ENCODE measurements at places on chromosomes 1 and 21. TPM values are rescaled to one million over a fixed set of nuclear protein-coding genes. Genes with fewer than 3 reads are reported as not detected.

GRCh38 chr1:154478639-154479038, 23.4 kb upstream of the TDRD10 start:
- no peak for DNase-seq

DNA sequence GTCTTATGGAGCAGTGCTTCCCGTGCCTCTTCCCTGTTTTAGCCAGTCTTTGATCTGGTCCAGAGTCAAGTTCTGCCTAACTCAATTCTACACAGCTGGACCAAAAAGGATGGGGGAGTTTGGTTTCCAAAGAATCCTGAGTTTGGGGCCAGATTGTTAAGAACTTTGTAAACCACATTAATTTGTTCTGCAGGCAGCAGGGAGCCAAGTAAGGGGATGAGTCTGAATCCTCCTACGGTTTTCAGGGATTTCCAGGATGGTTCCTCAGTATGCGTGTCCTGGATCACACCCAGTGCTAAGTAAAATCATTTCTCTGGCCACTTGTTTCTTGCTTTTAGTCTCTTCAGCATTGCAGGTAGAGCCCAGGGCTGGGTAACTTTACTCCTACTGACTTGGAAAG, 26.1 kb upstream of the GJA5 start:
- DNase-seq = no peak

DNA sequence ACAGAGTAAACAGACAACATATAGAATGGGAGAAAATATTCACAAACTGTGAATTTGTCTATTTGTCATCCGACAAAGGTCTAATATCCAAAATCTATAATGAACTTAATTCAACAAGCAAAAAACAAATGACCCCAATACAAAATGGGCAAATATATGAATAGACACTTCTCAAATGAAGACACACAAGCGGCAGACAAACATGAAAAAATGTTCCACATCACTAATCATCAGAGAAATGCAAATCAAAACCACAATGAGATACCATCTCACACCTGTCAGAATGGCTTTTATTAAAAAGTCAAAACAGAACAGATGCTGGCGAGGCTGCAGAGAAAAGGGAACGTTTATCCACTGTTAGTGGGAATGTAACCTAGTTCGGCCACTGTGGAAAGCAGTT, 72.7 kb downstream of the SMYD3 start:
- DNase-seq = no peak

- no peak for DNase-seq
These were observed 766 bp upstream of the SLC44A3 start for GRCh38 chr1:94819238-94819944.

DNA sequence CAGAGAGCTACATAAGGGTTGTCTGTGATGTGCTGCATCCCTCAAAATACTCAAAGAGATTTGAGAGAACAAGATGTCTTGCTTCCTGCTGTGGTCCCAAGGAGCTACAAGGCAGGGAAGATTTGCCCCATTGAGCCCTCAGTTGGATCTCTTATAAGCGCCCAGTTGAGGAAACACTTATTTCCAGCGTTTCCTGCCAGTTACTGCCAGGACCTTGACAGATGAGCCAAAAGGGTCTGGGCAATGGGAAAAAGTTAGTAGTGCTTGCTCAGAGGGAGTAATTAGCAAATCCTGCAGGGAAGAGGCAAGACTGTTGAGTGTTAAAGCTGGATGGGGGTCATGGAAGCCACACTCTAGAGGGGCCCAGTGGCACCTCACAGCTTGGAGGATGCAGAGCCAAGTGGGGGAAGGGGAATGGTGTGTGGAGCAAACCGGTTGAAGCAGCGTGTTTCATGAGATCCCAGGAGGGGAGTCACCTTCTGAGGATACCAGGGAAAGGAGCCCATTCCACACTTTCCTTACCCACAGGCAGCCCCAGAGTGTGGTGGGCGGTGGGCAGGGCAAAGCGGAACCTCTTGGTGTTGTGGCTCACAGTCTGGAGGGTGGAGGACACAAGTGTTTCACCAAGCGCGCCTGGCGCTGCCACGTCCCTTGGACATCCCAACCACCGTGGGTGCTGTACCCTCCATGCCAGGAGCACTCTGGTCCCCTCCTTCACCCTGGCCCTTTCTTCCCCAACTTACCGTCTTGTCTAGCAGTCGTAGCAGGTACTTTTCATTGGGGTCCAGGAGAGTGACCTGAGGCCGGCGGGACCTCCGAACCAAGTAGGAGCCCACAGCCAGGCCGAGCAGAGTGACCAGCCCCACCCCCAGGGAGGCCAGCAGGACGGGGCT, 805 bp downstream of the CYB5R1 start:
- DNase-seq = no peak

DNA sequence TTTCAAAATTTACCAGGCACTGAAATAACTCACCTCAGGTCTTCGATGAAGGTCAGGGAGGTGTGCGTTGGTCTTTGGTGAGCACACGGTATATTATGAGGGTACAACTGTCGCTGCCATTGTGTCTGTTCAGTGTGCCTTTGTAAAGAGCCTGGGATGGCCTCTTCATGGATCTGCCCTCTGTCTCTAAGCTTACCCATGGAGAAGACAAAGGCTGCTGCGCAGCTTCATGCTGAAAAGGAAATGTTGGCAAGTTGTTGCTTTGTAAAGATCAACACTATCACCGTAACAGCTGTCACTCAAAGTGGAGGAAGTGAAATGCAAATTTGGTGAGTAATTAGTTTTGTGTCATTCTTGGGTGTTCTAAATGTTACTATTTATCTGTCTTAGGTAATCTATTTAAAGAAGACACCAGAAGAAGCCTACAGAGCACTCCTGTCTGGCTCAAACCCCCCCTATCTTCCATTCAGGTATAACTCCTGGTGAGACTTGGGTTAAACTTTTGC, 71.6 kb downstream of the CDC14A start:
- DNase-seq = no peak

- no peak for DNase-seq
These were observed 164.3 kb downstream of the DHRS3 start for GRCh38 chr1:12453400-12454343.

DNA sequence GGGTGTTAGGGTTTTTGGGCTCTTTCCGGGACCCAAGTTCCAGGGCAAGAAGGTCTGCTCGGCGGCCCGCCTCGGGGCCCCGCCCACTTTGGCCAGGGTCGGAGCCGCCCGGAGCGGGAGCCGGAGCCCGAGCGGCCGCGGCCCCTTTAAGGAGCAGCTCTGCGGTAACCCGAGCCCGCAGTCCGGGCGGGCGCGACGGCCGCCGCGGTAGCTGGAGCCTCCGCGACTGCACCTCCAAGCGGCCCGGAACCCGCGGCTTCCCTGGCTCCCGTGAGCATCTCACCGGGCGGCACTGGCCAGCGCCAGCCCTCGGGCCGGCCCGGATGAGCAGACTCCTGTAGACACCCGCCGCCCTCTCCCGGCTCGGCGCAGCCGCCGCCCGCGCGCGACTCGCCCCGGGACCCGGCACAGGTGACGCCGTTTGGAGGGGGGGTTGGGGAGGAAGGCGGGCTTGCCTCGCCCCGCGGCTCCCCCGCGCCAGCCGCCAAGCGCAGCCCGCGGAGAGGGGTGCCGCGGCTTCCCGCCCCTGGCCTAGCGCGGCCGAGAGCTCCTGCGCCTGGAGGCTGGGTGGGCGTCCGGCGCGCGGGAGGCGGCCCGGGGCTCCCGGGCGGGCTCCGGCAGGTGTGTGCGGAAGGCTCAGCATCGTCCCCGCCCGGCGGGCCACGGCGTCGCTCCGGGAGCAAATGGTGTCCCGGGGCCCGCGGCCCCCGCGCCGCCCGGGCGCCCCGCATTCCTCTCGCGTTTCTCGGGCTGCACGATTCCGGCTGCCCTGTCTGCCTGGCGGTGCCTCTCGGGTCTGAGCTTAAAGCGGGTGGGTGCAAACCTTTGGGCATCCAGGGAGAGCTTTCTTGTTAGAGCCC, at the start of gene TLCD4:
Gene TLCD4 (plus strand): TSS at position 149 of the 860 bp plus-strand sequence. CDS start 26,547 bp downstream, outside the sequence.
- no peak for DNase-seq

- no peak for DNase-seq
These were observed 36.2 kb downstream of the HIVEP3 start for GRCh38 chr1:41882486-41882885.

The CCDC18 gene
- 5.7 TPM for total RNA-seq

The KRTAP10-4 gene
- total RNA-seq = not detected

The DNAJC28 gene
- 2.4 TPM for total RNA-seq

The MFSD2A gene
- total RNA-seq = 2.5 TPM

The CD34 gene
- 0.12 TPM for total RNA-seq

The B3GALT2 gene
- total RNA-seq = 7.6 TPM

The UMODL1 gene
- not detected for total RNA-seq
